Effector CD8-positive, alpha-beta T cell (primary cell): ENCODE measurements at places on chromosomes 7 and 10.

GRCh38 chr7:69860486-69860885 lies 262.2 kb downstream of the AUTS2 start:
- no peak for DNase-seq

DNA sequence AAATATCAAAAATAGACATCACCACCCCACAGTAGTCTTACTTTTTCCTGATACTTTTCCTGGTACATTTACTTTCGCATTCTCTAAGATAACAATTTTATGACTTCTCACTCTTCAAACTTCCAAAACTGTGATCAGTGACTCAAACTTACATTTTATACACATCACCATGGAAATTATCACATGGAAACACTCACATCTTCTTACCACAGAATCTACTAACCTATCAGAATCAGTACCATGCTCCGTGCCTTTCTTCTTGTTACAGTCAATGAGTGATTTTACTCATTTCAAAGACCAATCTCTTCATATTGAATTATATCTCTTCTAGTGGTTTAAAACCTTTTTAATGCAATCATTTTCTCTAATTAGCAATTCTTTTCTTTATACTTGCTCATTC lies 120.3 kb downstream of the PTEN start:
- DNase-seq, result no peak

DNA sequence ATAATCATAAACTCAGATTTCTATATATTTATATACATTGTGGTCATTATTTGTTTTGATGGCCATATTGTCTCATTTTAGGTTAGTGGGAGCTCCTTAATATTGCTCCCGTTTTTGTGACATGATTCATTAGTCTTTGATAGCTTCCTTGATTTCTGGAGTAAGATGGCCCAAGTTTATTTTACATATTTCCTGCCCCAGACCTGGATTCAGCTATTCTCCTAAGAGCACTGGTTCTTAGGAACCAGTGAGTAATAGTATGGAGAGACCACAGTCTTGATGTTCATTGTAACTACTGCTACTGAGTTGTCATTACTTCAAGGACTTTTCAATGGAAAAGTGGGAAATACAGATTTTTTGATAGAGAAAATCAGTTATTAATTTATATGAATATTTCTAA lies 6.0 kb downstream of the TFPI2 start:
- no peak for DNase-seq

GRCh38 chr7:11315666-11316258 lies 342.1 kb downstream of the PHF14 start:
- no peak for DNase-seq

DNA sequence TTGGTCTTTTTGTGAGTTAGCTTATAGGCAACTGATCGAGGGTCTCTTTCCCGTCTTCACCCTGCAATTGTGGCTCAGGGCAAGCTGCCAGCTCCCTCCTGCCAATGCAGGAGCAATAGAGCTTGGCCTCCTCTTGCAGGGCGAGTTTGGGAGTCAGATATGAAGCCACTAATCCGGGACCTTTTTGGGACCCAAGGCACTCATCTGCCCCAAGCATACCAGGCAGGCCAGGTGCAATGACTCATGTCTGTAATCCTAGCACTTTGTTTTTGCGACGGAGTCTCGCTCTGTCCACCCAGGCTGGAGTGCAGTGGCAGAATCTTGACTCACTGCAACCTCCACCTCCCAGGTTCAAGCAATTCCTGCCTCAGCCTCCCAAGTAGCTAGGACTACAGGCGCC lies 21.1 kb downstream of the LIMK1 start:
- DNase-seq, result no peak

DNA sequence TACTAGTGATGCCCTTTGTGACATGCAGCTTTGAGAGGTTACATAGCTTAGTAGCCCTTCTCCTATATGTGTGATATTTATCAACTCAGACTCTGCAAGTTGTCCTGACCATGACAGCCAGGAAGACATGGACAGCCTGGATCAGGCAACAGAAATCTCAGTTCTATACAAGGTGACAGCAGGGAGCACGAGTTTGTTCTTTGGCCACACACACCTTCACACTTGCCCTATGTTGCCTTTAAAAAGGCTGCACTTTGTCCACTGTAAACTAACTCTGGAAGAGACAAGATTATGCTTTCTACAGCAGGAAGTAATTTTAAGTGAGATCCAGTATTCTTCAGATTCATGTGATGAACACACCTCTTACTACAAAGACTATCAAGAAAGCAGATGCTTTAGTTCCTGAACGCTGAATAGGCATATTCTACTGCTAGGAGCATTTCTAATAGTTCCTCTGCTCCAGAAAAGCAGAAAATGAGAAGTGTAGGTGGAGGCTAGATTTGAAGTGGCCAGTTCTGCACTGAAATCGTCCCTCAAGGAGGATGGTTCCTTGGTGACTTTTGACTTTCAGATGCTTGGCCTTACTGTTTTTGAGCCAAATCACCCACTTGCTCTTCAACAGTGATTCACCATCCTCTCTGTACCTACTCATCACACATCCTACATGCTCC lies 239.2 kb downstream of the COBL start:
- DNase-seq, result no peak

GRCh38 chr10:79155301-79156081 lies 86.7 kb downstream of the ZMIZ1 start:
- DNase-seq, result no peak

- no peak for DNase-seq
Measured at GRCh38 chr10:9510626-9511025, 1456.1 kb downstream of the GATA3 start.

DNA sequence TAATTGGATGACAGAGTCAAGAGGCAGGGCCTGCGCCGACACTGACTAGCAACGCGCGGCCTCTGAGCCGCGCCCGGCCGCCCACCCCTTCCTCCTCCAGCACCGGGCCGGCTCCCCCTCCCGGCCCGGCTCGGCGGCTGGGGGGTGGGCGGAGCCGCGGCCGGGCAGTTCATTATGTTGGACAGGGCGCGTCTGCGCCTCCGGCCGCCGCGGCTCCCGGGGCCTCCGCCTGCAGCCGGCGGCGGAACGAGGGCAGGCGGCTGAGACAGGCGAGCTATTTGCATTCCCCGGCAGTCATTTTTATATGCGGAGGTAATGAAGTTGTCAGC lies 106.7 kb downstream of the SNX10 start:
- no peak for DNase-seq

GRCh38 chr10:123202506-123202905 lies 48.3 kb downstream of the BUB3 start:
- DNase-seq, result no peak

- no peak for DNase-seq
Measured at GRCh38 chr7:36475381-36475780, 85.7 kb downstream of the ANLN start.

DNA sequence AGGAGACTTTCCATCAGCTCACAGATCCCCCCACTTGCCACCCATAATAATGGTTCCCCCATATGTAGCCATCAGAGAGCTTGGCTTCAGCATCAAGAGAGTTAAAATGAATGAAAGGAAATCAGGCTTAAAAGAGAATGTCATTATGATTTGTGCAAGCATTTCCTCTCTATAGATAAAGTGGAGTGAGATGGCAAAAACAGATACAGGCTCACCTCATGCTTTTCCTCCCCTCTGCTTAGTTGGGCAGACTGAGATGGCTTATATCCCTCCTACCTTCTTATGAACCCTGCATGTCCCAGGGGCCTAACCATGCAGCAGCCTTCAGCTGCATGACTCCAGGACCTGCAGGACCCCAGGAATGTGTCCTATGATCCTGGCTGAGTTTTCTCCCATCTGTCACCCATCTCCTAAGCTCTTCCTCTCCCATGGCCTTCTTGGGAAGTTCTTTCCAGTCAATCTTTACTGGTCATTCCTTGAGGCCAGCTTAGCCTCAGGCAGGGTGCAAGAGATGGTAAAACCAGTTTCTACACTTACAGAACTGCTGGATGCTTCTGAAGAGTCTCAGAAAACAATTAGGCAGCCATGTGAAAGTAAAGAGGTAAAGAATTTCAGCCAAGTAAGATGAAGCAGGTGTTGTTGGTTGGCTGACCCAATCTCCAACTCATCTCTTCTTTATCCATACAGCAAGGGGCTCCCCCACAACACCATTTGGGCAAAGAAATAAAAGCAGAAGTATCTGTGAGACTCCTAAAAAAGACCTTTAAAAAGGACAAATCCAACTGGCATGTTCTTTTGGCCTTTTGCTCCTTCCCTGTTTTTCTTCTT lies 159.7 kb downstream of the RTKN2 start:
- no peak for DNase-seq

GRCh38 chr10:24394461-24395190 lies 185.7 kb downstream of the KIAA1217 start:
- no peak for DNase-seq

- no peak for DNase-seq
Measured at GRCh38 chr7:4416396-4417056, 265.6 kb upstream of the FOXK1 start.

GRCh38 chr10:77636282-77636966 lies 1.2 kb downstream of the KCNMA1 start:
- no peak for DNase-seq

DNA sequence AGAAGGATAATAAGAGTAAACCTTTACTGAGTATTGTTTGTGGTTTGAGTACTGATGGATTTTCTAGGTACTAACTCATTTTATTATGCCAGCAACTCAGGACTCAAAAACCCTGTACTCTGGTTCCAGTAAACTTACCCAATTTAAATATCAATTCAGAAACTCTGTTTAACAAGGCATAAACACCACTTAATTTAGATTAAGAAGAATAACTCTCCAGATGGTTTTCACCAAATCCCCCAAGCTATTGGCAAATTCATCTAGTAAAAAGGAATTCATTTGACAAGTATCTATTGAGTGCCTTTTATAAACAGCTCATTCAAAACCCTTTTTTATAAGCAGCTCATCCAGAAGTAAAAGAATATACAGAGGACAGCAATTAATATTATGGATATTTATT lies 572.4 kb downstream of the PHTF2 start:
- DNase-seq, result no peak
